ENCODE measurements at places on chromosomes 6 and 20.

GRCh38 chr6:169943241-169944060 lies 192.0 kb downstream of the ERMARD start:
- no peak for DNase-seq

DNA sequence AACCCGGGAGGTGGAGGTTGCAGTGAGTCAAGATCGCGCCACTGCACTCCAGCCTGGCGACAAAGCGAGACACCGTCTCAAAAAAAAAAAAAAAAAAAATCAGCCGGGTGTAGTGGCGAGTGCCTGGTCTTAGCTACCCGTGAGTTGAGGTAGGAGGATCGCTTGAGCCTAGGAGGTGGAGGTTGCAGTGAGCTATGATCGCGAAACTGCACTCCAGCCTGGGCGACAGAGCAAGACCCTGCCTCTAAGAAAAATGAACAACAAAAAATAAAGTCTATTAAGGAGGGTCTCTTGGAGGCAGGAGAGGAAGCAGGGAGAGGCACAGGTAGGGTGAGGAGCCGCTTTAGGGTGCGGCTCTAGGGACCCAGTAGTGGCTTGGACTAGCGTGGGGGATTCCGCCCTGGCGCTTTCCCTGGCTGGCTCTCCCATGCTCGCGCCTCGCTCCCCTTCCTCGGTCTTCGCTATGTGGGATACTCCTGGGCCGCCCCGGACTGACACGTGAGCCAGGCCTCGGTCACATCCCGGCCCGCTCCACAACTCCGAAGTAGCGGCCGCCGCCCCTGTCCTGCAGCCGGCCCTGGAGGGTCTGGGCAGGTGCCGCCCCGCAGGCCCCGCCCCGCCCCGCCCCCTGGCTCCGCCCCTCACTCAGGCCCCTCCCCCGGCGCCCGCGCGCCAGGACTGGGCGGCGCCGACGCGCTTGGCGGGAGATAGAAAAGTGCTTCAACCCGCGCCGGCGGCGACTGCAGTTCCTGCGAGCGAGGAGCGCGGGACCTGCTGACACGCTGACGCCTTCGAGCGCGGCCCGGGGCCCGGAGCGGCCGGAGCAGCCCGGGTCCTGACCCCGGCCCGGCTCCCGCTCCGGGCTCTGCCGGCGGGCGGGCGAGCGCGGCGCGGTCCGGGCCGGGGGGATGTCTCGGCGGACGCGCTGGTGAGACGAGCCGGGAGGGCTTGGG lies at the start of gene MYBL2:
TSS of gene MYBL2 (plus strand) at position 739 of the 953 bp plus-strand sequence. CDS start at position 909, 170 bp downstream.
- DNase-seq = peak; percentile 58

GRCh38 chr20:58981628-58982364 lies 740 bp downstream of the NELFCD start:
- DNase-seq = no peak

- DNase-seq = no peak
These were observed 29.9 kb downstream of the NFATC2 start for GRCh38 chr20:51512645-51513044.

DNA sequence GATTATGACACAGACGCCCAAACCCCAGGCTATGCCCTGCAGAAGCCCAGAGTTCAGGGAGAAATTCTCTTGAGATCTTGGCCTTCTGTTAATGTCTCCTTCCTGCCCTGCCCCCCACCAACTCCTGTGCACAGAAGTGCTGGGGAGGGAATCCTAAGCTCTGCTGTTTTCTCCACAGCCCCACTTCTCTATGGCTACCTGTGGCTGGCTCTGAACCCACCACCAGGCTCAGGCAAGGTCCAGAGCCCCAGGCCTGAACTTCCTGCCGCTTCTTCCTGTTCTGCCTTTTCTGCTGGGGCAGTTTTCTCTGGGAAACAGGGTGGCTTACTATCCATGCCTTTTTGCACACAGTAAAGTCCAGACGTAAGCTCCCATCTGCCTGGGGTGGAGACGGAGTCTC lies 77.5 kb upstream of the NNAT start:
- no peak for DNase-seq

DNA sequence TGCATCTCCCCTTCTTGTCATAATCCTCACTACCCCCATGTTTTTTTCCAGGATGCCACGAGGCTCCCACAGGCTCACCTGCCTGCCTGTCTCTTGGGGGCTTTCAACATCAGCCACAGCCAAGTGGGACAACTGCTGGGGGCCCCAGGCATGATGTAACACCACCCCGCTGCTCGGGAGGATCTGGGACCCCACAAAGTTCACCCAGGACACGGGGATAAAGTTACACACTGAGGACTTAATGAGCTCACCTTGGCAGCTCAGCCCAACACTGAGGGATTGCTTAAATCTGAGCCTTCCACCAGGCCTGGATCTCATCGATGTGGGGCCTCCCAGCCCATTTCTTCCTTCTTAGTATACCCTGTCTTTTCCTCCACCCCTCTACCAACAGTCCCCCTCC lies 56.4 kb upstream of the NNAT start:
- DNase-seq = no peak

GRCh38 chr6:50721978-50722377 lies 8.7 kb downstream of the TFAP2D start:
- no peak for DNase-seq

DNA sequence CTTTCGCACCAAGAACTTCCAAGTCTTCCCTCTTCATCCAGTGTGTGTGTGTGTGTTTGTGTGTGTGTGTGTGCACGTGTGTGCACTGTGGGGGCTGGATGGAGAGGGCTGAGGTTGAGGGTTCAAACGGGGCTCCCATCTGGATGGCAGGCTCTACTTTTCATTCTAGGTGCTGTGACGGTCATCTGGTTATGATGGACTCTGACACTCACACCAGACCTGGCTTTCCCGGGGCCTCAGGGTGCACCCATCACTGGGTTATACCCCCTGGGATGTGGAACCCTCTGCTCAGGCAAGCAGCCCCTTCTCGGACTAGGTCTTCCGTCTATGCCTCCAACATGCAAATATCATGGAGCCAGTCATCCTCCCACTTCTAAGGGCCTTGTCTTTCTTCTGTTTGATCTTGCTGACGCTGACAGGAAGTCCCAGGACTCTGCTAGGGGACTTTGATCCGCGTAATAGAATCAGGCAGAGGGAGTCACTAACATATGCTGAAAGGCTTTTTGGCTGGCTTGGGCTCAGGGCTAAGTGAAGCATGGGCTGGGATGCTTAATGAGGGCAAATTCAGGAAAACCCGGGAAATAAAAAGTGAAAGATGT lies 313.6 kb downstream of the CDC5L start:
- no peak for DNase-seq

- DNase-seq = no peak
These were observed 396.9 kb upstream of the ADGRB3 start for GRCh38 chr6:68238097-68238601.

GRCh38 chr20:34636648-34637047 lies 40.2 kb downstream of the PIGU start:
- no peak for DNase-seq

DNA sequence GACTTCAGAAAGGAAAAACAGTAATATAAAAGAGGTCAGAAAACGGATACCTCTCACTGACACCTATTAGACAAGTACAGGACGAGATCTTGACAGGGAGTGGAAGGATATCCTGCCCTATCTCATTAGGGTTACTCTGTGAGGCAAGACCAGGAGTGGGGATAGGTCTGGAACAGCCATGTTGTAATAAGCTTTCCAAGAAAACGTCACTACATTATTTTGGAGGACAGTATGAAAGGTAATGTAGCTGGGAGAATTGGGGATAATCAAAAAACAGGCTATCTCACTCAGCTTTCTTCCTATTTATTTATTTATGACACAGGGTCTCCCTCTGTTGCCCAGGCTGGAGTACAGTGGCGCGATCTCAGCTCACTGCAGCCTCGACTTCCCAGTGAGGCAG lies 25.3 kb downstream of the HMGN4 start:
- DNase-seq = no peak

DNA sequence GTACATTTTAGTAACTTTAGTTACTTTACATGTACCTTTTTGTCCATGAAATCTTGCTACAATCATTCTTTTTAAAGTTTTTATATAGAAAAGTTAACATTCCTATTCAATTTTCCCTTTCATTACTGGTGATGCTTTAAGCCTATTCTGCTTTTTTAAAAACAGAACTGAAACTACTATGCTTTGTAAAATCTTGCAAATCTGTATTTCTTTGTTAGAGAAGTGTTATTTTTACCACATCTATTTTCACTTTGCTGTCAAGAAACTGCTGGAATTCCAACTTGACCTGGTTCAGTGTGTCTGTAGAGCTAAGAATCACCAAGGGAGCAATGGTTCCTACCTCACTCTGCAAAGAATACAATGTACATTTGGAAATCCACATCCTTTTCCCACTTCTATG lies 21.8 kb upstream of the SAMD5 start:
- DNase-seq = no peak

- DNase-seq = no peak
These were observed 44.0 kb downstream of the BMP2 start for GRCh38 chr20:6811262-6812035.

GRCh38 chr20:669573-669972 lies 6.0 kb downstream of the SCRT2 start:
- DNase-seq = no peak

GRCh38 chr6:127630800-127631199 lies 53.8 kb downstream of the C6orf58 start:
- no peak for DNase-seq

DNA sequence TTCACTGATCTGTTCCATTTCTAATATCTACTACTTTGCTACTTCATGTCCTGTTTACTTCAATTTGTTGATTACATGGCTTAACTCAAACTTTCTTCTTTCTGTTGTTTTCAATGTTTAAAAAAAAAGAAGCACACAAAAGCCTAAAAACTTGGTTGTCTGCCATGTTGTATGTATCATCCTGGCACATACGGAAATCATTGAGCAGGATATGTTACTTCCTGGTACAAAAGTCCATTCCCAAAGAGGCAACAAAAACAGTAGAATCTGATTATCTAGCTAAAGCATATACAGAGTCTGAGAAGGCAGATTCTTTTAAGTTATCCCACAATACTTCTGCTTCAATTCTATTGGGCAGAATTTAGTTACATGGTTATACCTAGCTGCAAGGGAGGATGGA lies 14.5 kb upstream of the COL12A1 start:
- DNase-seq = no peak

- DNase-seq = no peak
These were observed 25.1 kb upstream of the SLC17A3 start for GRCh38 chr6:25899123-25899522.
